ENCODE measurements at places on chromosomes 5 and 9.

DNA sequence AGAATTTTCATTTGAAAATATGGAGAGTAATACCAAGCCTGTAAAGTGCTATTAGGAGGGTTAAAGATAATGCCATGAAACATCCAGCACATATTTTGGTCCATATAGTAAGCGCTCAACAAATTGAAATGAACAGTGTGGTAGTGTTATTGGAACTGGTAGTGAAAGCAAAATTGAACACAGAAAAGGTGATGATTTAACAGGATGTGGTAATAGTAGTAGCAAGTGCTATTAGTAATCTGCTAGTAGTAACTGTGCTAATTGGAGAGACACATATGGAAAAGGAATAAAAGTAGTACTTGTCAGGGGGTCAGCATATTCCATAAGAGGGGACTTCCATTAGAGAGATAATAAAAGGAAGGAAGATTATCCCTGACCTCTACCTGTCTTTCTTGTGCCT lies 187.3 kb downstream of the HTR1A start:
- no peak for DNase-seq

- no peak for DNase-seq
These were observed 67.3 kb downstream of the GALNT12 start for GRCh38 chr9:98874721-98875255.

DNA sequence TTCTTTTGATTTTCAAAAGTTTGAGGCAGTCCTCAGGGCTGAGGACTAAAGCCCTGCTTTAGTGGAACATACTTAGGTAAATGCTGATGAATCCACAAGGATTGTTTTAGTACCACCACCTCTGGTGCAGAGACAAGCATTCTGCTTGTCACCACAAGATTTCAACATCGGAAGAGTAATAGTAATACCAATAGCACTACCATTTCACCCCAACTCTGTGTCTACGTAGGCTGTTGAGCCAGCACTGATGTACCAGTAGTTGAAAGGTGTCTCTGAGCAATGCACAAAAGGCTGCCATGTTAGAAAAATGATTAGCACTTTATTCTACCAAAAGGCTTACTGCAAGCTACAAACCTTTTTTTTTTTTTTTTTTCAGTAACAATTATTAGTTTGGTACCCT lies 213.2 kb upstream of the SLC24A2 start:
- no peak for DNase-seq

- no peak for DNase-seq
These were observed 20.4 kb downstream of the RPS23 start for GRCh38 chr5:82257729-82258128.

DNA sequence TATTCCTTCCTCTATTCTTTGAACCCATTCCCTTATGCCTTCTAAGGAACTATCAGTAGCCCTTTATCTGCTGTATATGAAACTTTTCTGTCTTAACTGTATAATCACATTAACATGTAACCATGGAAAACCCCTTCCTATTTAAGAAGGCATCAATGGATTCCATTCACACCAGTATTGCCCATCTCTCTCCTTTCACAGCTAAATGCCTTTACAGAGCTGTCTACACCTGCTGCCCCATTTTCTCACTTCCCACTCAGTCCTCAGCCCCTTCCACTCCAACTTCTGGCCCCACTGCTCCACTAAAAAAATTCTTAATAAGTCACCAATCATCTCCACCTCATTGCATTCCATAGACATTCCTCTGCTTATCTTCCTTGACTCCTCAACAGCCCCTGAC lies 50.8 kb downstream of the SEC61B start:
- no peak for DNase-seq

GRCh38 chr9:93675336-93676150 lies 99.2 kb downstream of the PHF2 start:
- DNase-seq: no peak

- no peak for DNase-seq
These were observed 84.9 kb downstream of the RGS3 start for GRCh38 chr9:113548221-113549041.

GRCh38 chr5:76854644-76855043 lies 4.8 kb downstream of the S100Z start:
- DNase-seq: no peak

DNA sequence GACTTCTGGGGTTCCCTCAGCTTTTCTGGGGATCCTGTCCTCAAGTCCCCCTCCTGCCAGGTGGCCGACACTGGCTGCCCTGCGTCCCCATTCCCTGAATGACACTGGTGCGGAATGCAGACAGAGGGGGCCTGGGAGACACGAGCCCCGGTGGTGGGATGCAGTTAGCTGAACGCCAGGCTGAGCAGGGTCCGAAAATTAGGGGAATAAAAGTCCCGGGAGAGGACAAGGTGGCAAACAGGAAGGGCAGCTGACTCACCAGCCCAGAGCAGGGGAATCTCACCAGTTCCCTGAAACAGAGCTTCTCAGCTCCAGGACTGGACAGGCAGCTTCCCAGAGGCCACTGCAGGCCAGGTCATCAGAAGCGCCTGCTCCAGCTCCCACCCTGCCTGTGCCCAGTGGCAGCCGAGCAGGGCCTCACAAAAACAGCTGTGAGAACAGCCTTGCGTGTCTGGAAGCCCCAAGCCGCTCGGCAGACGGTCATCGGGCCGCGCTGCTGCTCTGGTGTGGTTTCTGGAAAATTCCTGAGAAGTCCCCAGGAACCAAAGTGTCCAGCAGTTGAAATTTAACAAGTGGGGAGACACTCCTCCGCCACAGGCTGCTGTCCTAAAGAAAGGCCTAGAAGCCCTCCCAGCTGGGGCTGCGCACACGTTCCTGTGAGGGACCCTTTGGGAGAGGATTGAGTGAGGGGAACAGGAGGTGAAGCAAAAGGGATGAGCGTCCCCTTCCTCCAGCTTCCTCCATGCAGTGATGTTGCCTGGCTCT lies 47.6 kb upstream of the EXOC3 start:
- DNase-seq: no peak

DNA sequence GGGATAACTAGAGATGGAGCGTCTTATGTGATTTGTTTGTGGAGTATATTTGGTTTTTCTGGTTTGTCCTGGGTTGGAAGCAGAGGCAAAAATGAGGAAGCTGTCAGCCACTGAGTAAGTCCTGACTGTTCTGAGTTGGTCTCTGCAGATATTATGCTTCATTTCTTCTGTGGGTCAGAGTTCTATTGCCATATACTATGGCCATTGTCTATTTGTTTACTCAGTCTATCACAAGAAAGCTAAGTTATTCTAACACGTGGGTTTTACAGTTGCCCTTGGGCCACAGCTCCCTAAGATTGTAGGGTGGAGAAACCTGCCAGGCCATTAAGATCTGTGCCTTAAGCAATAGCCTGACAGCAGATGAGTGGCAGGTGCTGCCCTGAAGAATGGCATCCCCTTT lies 3.0 kb upstream of the CTSV start:
- peak; percentile 60 for DNase-seq

GRCh38 chr5:115571441-115571878 lies 26.9 kb upstream of the FEM1C start:
- DNase-seq: no peak

DNA sequence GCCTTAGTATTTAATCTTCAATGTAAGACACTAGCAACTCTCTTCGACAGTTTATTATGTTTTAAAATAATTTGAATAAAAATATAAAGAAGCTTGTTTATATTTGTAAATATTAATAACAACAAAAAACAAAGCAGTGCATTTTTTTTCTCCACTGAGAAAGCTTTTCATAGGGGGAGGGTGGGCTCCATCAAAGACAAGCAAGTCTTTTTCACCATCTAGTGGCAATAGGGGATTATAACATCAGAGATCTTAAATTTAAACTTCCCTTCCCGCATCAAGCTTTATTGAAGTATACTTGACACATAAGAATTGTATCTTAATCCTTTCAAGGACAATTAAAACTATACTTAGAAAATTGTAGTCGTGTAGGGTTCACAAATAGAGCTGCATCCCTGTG lies 9.3 kb upstream of the OR13F1 start:
- no peak for DNase-seq

DNA sequence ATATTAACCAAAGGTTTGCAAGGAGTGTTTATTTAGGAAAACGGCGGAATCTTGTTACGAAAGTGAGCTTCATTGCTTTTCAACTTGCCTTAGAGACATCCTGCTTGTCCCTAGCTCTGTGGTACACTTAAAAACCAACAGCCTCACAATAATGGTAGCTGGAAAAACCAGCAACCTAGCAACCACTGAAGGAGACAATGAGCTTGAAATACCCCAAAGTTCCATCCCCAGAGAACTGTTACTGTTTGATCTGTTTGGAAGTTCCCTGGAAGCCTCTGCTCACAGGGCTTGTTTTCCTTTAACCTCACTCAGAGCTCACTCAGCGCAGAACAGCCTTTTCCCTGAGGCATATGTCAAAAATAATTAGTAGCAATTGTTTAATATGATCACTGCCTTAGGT lies 43.2 kb downstream of the SH3TC2 start:
- DNase-seq: no peak

DNA sequence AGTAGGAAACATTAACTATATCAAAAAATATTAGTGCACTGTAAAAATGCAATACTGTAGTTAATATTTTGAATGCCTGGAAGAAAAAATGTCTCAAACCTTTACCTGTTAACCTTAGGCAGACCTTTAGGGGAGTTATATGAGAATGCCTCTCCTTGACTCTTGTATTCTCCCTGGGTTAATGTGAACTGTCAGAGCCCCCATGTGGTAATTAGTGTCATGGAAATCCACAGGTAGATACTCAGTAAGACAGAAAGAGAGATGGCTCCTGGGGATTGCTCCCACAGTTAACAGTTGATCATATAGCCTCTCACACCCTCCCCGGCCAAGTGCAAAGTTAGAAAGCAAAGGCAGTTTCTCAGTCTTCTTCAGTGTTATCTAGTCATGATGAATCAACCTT lies 742.8 kb downstream of the NR2F1-AS1 start:
- peak; percentile 64 for DNase-seq

GRCh38 chr5:100877274-100877673 lies 25.8 kb downstream of the ST8SIA4 start:
- peak; percentile 66 for DNase-seq

DNA sequence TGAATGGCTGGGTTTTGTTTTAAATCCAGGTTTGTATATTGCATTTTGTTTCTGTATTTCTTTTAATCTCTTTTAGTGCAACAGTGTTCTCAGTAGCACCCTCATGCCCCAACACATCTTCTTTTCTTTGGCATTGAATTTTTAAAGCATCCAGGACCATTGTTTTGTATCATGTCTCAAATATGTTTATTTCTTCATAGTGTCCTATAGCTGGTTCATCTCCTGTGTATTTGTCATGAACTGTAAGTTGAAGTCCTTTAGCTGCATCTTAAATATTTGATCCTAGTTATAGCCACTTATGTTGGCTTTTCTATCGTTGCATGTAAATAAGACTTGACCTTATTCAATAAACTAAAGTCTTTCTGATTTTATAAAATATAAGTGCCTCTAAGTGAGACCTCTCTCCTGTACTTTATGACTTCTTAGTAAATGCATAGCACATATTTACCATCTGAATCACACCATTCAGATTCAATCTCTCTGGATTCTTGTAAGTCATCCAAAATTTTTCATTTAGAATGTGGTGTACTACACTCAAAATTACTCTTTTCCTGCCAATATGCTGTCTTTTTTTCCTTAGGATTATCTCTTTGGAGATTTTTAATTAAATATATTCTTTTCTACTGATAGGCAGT lies 21.0 kb upstream of the ERCC6L2 start:
- peak; percentile 29 for DNase-seq

- DNase-seq: peak; percentile 52
These were observed 191.5 kb downstream of the ROR2 start for GRCh38 chr9:91758491-91758981.

- no peak for DNase-seq
These were observed 19.9 kb downstream of the TNFSF8 start for GRCh38 chr9:114910541-114910940.

- no peak for DNase-seq
These were observed 3.5 kb downstream of the GZMK start for GRCh38 chr5:55027595-55027994.

DNA sequence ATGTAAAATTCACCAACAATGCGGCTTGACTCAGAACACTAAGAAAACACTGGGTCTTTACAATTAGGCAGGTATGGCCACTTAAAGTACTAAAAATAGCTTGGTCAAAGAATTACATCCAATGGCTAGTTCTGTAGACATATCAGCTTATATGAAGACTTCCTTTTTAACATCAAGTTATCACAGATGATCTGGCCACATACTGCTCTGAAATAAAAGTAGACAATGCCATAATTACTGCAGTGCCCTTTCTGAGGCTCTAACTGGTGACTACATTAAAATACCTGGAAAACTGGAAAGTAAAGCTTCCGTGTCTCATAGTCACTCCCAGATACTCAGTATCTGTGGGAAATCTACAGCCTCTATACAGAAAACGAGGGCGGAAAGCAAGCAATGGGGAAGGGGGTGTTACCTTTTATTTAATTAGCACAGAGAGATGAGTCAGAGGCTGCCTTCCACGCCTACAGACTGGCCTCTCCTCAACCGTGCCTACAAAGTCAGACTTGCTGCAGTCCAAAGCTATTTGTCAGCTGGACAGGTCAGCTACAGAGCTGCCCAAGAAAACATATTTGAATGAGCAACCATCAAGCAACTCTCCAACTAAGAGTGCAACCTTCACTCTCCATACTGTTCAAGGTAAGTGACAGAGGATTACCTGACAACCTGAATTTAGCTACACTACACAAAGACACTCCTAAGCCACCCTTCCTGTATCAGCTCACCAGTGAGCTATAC lies 8.7 kb downstream of the SERINC5 start:
- peak; percentile 99 for DNase-seq

DNA sequence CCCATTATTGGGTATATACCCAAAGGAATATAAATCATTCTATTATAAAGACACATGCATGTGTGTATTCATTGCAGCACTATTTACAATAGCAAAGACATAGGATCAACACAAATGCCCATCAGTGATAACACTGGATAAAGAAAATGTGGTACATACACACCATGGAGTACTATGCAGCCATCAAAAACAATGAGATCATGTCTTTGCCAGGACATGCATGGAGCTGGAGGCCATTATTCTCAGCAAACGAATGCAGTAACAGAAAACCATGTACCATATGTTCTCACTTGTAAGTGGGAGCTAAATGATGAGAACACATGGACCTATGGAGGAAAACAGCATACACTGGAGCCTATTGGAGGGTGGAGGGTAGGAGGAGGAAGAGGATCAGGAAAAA lies 402.4 kb downstream of the CSNK1G3 start:
- DNase-seq: no peak

DNA sequence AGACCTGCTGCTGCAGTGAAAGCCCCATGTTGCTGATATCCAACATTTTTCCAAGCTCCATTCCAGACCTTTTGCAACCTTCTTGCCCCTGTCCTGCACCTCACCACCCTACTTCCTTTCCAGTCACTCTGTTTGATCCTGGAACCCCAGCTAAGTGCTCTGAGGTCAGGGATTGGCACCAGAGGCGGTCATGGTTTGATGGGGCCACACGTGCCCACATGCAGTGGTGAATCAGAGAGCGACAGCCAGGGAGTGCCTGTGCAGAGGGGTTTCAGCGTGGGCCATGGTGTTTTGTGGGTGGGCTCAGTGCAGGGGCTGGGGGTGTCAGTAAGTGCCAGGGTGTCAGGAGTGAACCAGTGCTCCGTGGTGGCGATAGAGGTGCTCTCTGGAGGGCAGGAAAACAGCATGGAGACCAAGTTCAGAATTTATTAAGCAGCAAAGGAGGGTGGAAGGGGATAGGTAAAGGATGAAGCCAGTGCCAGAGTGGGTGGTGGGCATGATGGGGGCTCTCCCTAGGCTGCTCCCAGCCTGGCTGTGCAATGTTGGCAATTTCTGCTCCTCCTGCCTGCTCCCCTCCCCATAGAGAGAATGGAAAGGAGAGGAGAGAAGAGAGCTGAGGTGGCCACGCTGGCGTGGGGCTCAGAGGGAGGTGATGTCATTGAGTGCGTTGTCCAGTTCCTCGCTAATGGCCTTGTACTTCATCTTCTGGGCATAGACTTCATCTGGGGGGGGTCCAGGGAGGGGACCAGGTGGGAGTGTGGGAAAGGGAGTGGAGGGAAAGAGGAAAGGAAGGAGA lies 7.0 kb downstream of the TPM2 start:
- no peak for DNase-seq

Measured in epithelial cell of esophagus (primary cell).